ENCODE measurements at places on chromosomes 2 and 18. TPM values are rescaled to one million over a fixed set of nuclear protein-coding genes. Genes with fewer than 3 reads are reported as not detected.
A peak's percentile ranks its signal among the peaks of the same experiment; 100 is the strongest.

The RGPD3 gene
- total RNA-seq: 0.16 TPM

GRCh38 chr2:115880558-115880957 lies 1438.1 kb downstream of the DPP10 start:
- DNase-seq: no peak

The CSRNP3 gene
- total RNA-seq: not detected

The TMEM247 gene
- total RNA-seq: not detected

DNA sequence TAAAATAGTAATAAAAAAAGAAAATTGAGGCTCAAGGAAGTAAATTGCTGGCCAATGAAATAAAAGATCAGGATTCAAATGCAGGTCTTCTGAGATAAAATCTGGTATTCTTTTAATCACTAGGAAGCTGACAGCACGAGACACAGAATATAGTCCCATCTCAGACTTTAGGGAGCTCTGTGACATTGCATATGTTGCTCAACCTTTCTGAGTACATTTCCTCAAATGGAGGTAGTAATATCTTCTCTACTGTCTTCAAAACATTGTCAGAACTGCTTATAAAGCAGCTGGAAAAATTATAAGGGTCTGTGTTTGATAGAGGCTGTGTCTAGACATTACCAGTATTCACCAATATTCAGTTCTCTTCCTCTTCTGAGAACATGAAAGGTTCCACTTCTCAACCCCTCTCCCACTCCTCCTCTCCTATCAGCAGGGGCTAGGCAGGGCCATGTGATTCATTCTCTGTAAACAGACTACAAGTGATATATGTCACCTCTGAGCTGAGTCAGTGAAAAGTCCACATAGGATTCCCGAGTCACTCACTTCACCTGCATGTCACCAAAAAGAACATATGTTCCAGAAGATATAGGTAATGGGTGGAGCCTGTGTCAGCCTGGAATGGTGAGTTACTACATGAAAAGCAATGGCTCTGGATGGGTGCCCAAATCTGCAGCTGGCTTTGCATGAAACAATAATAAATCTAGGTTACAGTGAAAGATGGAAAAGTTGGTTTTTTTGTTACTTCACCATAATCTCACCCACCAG lies 7.1 kb downstream of the KCNE4 start:
- no peak for DNase-seq

DNA sequence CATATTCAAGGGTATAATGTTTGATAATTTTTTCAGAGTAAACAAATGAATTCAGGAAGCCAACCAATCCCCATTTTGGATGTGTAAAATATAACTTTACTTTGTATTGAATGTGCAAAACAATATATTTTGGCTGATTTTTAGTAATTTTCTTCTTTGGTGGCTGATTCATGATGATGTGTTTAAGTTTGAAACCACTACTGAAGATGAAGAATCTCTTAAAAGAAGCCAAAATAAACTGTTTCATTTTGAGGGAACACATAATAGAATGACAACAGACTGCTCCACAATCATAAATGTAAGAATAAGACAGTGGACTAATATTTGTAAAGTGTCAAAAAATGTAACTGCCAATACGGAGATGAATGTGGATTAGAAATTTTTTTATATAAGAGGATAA lies 52.5 kb upstream of the TRIM43 start:
- DNase-seq: no peak

DNA sequence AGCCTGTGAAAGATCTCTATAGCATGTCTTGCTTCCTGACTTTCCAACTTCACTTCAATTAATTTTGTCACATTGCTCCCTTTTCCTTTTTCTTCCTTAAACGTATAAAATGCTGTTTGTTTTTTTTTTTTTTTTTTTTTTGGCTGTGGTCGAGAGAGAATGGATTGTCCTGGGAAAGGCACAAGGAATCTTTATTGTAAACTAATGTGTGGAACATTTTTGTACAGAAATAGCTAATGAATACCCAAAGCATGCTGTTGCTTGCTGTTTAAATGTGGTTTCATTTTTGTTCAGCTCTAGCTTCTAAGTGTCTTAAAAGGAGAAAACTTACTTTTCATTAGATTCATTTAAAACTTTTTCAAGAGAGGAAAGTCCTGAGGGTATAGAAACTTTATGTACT lies 105.5 kb downstream of the GPD2 start:
- DNase-seq: no peak

DNA sequence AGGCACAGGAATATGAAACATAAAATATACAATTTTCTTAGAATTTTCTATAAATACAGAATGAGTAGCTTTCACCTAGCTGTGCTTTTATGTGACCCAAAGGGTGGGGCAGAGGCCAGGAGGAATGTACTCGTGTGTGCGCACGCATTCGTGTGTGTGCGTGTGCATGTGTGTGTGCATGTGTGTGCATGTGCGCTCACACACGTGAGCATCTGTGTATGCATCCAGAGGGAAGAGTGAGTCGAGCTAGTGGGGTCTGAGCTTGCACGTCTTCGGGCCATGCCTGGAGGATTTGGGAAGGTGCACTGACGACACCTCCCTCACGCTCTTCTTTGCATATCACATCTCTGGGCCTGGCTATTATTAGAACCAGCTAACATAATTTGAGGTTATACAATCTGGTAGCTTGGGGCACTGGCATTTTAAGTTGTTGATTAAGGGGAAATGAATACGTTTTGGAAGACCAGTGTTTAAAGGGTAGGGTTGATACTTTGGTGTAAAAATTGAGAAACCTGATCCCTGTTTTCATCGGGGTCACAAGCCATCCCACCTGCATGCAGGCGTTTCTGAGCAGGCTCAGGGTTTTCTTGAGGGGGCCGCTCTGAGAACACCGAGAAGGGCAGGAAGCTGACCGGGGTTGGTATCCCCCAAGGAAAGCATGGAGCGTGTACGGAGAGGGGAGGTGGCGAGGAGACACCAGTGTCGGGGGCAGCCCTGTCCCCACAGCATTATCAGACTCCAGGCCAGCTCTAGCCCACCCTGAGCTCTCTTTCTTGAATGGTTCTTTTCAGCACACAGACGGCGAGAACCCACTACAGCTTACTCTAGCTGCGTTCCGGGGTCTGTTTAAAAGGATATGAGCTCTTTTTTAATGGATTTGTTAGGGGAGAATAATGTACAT lies 85.3 kb downstream of the LRRFIP1 start:
- DNase-seq: no peak

GRCh38 chr2:1769703-1770422 lies 25.5 kb upstream of the PXDN start:
- no peak for DNase-seq

DNA sequence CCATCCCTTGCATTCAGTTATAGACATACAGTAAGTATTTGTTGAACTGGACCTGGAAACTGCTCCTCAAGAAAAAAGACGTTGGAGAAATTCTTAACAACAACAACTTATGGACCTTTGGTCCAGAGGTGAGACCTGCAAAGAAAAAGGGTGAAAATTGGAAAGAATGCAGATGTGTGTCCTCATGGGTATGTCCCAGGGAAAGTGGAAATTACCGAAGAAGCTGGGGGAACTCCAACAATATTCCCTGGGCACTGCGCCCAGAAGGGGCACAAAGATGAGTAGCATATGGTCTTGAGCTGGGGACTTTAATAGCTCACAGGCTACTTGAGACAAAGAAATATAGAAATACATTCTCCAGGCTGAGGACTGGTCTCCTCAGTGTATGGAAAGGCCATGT lies 35.5 kb upstream of the YWHAQ start:
- DNase-seq: no peak

The ABCG8 gene
- not detected for total RNA-seq

- no peak for DNase-seq
Observed at GRCh38 chr2:180959787-180960186, 20.6 kb upstream of the UBE2E3 start.

DNA sequence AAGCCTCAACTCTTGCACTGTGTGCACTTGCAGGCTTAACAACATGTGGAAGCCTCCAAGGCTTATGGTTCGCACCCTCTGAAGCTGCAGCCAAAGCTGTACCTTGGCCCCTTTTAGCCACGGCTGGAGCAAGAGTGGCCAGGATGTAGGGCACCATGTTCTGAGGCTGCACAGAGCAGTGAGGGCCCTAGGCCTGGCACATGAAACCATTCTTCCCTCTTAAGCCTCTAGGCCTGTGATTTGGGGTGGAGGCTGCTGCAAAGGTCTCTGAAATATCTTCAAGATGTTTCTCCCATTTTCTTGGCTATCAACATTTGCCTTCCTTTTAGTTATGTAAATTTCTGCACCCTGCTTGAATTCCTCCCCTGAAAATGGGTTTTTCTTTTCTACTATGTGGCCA lies 161.9 kb upstream of the SPATS2L start:
- no peak for DNase-seq

- DNase-seq: no peak
Observed at GRCh38 chr2:233235977-233236376, 15.5 kb upstream of the ATG16L1 start.

The SERPINB2 gene
- total RNA-seq: not detected

GRCh38 chr2:236265675-236266074 lies 1.5 kb upstream of the ASB18 start:
- DNase-seq: no peak

- no peak for DNase-seq
Observed at GRCh38 chr2:62114564-62114963, 81.4 kb upstream of the B3GNT2 start.

The MTCL1 gene
- total RNA-seq: 0.20 TPM

DNA sequence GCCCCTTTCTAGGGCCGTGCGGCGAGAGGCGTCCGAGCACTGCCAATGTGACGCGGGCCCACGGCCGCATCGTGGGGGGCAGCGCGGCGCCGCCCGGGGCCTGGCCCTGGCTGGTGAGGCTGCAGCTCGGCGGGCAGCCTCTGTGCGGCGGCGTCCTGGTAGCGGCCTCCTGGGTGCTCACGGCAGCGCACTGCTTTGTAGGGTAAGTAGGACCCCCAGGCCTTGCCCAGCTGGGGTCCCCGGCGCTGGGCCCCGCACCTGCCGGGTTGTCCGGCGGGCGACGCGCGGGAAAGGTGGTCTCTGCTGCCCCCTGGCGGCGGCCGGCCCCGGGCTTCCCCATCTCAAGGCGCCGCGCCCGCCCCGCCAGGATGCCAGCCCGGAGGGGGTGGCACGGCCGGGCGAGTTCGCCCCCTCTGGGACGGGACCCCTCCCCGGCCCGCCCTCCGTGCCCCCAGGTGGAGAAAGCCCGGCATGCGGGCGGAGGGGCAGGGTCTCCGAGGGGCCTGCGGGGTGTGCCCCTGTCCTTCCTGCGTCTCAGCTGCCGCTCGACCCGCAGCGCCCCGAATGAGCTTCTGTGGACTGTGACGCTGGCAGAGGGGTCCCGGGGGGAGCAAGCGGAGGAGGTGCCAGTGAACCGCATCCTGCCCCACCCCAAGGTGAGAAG lies 1.9 kb downstream of the PRSS56 start:
- peak; percentile 45 for DNase-seq

DNA sequence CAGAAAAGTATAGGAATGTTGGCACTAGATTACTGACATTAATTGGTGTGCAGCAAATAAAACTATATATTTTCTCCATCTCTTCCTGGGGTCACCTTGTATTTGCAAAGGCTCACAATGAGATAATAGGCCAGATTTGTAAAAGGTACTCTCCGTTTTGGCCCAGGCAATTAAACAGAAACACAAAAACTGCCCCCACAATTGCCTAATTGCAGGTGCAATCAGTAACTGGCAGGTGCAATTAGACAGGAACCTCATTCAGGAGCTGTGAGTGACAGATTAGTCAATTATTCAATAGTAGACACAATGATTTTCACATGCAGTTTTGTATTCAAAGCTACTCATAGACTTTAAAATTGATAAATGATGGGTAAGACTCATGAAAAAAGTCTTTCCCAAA lies 451.4 kb upstream of the ID2 start:
- no peak for DNase-seq

- DNase-seq: no peak
Observed at GRCh38 chr2:160613466-160614153, 120.0 kb upstream of the RBMS1 start.

The CHST9 gene
- total RNA-seq: not detected

GRCh38 chr18:6203791-6204190 lies 210.9 kb downstream of the L3MBTL4 start:
- no peak for DNase-seq

DNA sequence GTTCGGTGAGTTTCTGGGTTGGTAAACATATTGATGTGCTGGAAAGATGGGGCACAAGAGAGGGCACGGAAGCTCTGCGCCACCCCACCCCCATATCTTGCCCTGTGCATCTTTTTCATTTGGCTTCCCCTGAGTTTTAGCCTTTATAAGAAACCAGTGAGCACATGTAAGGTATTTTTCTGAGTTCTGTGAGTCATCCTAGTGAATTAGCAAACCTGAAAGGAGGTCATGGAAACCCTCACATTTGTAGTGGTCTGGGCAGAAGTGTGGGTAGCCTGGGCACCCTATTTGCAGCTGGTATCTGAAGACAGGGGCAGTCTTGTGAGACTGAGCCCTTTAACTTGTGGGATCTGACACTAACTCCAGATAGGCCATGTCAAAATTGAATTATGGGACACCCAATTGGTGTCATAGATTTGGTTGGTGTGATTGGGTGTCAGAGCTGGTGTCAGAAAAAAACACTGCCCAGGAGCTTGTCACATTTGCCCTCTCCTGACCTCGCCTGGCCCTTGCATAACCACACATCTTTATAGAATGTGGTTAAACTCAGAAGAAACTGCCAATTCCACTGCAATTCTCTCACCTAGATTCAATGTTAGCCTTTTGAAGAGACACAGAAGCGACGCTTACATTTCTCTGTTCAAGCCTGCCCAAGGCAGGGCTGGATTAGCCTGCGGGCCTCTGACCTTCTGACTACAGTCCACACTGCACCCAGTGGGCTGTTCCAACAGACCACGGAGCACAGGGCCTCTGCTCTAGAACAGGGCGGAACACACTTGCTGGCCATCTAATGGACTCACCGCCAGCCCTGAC lies 12.0 kb upstream of the GALM start:
- DNase-seq: peak; percentile 30

DNA sequence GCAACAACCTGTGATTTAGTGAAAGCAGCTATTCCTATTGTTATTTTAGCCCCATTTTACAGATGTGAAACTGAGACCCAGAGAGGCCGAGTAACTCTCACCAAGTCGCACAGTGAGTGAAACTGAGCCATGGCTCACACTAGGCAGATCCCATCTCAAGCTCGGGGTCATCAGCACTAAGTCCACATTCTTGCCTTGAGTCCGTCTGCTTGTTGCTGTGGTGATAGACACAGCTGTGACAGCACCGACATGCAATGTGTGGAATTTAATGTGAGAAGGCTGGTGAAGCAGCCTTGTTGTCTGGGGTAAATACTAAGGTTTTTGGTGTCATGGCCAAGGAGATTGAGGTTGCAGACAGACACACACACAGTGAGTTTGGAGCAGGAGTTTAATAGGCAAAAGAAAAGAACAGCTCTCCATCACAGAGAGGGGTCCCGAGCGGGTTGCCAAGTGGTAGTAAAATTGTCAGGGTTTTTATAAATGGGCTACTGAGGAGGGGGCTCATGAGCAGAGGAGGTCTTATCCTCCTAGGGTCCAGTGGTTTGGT lies 40.2 kb upstream of the GMCL1 start:
- no peak for DNase-seq

- DNase-seq: no peak
Observed at GRCh38 chr2:86396291-86396785, 44.8 kb upstream of the KDM3A start.

The APLF gene
- total RNA-seq: 3.0 TPM

- peak; percentile 27 for DNase-seq
Observed at GRCh38 chr2:6913415-6914157, 3.6 kb upstream of the RNF144A start.

The SPR gene
- total RNA-seq: 10.9 TPM

Measured in activated T-helper 1 cell treated with anti-CD3 and anti-CD28 coated beads, Interleukin-12 subunit alpha, Interleukin-12 subunit beta, Interleukin-2, Interleukin-4 antibody, amounts not matched to agents 30 ng/mL and 10 ng/mL and 1 ng/mL, durations not matched to agents 14 hours and 24 hours and 36 hours (primary cell).